ENCODE measurements at places on chromosomes 6 and 20.

- peak; percentile 2 for DNase-seq
Measured at GRCh38 chr20:19964289-19965265, 52.6 kb upstream of the NAA20 start.

DNA sequence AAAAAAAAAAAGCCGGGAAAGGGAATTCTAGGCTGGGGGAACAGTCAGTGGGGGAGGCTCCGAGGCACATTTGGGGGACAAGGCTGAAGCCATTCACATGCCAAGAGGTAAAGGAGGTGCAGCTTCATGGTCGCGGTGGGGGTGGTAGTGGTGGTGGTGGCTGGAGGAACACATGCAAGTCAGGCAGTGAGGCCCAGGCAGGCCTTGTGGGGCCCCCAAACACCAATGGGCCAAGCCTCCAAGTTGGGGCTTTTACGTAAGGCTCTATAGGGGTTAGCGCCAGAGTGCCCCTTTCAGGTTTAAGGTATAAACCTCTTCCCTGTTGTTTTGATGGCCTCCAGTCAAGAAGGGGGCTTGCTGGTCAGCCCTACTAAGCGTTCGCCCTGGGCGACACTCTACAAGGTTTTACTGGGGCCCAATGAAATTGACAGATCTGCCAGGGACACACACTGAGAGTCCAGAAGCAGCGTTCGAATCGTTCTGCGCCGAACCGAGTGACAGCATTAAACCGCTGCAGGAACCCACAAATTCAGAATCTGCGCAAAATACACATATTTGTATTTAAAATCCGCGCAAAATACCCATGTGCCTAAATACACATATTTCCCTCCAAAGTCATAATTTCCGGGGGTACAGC is 818 bp upstream of the AP5S1 start:
- DNase-seq: no peak

DNA sequence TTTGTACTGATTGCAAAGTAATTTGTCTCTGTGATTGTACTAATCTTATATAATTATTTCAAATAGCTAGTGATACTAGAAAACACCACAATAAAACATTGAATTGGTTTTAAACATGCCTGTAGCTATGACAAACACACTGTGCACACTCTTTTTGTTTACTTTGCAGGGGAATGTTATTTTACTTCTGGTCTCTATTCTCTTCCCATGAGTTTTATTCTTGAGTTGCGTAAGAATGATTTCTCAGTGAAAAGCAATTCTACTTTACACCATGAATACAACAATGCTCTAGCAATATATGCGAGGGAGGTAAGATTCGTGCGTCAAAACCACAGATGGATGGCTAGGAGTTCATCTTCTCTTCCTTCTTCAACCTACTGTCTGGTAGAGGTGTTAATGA is 68.4 kb upstream of the PHACTR1 start:
- DNase-seq: no peak

- DNase-seq: no peak
Measured at GRCh38 chr6:163320804-163321203, 93.7 kb upstream of the QKI start.

DNA sequence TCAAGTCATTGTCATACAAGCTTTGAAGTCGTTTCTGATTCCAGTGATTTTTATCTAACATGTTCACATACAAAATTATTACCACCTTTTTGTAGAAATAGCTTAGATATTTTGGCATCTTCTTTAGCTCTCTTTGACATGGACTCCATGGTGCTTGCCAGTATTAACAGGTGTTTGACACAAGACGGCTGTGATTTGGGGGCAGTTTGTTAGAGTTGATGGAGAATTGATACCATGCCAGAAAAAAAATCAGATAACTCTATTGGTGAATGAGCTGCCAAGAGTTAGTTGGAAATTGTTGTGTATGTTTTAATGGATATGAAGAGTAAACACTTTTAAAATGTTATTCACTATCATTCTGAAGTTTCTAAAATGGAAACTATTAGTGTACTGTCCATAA is 146.6 kb upstream of the LAMP5 start:
- no peak for DNase-seq

- no peak for DNase-seq
Measured at GRCh38 chr6:26309731-26310142, 55.3 kb upstream of the BTN3A2 start.

DNA sequence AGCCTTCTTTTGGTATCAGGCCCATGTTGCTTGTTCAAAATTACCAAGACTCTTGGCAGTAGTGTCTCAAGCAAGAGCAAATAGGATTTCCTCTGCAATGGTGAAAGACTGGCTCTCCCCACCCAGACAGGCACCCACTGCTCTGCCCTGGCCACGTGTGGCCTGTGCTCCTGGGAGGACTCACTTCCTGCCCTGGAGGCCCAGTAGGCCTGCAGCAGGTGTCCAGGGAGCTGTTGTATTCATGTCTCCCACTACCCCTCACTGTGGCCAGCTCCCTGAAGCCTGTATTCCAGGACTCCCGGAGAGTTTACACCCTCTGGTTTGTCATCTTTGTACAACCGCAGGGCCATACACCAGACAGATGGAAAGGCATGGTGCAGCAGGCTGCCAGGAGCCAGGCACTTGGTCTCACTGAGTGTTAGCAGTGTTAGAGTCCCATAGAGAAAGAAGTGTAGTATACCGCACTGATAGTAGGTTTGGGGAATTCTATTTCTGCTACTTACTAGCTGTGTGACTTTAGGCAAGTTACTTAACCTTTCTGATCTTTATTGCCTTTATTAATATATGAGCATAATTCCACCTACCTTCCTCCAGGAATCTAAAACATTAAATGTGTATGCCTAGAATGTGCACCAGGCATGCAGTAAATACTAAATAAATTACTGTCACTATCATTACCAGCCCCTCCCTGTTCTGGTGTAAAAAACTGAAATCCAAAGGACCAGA is 159.7 kb downstream of the TMEM242 start:
- DNase-seq: no peak

DNA sequence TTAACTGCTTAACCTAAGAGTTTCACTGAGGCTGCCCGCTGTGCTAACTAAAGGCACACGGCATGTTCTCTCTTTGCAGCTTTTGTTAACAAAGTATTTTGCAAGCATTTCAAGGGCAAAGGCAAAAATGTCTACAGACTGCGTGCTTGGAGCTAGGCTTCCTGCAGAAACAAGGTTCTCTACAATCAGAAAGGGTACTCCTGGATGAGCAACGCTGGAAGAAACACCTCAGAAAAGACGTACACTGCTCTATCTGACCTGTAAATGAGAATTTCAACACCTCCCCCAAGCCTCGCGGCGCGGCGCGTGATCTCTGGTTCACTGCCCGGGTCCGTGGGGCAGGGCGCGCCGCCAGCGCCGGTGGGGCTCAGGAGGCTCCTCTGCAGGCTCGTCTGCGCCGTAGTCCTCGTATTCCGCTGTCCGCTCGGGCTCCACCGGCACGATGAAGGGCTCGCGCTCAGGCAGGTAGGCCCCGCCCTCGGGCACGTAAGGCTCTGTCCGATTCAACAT is 120.9 kb downstream of the COL12A1 start:
- no peak for DNase-seq

- no peak for DNase-seq
Measured at GRCh38 chr20:15069355-15069754, 731.9 kb upstream of the FLRT3 start.

GRCh38 chr6:167130008-167130677 is 7.2 kb downstream of the CCR6 start:
- DNase-seq: no peak

DNA sequence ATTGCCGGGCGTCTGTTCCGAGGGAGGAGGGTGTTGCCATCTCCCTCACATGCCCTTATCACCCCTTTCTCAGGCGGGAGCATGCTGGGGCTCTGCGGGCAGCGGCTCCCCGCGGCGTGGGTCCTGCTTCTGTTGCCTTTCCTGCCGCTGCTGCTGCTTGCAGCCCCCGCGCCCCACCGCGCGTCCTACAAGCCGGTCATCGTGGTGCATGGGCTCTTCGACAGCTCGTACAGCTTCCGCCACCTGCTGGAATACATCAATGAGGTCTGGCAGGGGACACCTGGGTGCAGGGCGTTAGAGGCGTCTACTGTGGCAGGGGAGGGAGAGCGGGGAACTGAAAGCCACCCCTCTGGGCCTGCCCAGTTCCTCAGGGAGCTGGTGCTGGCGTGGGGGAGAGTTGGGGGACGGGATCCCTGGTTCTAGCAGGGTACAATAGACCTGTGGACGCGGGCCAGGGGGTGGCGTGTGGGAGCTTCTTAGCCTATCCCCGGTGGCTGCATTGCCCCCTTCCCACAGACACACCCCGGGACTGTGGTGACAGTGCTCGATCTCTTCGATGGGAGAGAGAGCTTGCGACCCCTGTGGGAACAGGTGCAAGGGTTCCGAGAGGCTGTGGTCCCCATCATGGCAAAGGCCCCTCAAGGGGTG is 697 bp downstream of the PPT2 start:
- peak; percentile 34 for DNase-seq

DNA sequence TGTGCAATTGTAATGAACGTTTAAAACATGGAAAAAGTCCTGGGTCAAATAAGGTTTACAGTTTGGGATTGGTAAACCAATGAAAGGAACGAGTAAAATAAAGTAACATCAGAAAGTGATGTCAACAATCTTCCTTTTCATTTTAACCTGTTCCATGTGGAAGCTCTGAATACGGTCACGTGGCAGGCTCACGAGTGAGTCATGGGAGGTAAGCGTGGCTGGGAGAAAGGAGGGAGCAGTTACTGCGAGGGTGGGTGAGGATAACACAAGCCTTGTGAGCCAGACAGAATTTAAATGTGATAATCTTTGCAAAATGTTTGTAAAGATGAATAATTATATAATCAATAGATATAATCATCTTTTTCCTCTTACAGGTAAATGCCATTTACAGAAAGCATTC is 171.3 kb upstream of the HDAC2 start:
- no peak for DNase-seq

GRCh38 chr6:40754461-40755045 is 167.4 kb upstream of the LRFN2 start:
- DNase-seq: no peak

DNA sequence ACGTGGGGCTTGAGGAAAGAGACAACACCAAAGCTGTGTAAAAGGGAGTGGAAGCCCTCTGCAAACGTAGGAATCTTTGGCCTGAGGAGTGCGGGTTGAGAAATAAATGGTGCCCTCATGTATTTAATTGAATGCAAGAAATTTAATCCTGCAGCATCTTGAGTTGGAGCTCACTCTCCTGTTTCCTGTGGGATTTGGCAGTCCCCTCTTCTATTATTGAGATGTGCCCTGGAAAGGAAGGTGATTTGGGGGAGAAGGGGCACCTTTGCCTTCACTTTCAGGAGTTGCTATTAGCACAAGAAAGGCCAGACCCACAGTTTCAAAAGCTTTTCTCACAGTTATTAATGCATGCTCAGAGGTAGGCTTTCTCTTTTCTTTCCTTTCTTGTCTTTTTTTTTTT is 201.4 kb upstream of the HDDC2 start:
- DNase-seq: no peak

GRCh38 chr6:161373905-161374451 is 100.1 kb upstream of the AGPAT4 start:
- no peak for DNase-seq

GRCh38 chr20:53307964-53308597 is 285.6 kb downstream of the ZNF217 start:
- DNase-seq: no peak

DNA sequence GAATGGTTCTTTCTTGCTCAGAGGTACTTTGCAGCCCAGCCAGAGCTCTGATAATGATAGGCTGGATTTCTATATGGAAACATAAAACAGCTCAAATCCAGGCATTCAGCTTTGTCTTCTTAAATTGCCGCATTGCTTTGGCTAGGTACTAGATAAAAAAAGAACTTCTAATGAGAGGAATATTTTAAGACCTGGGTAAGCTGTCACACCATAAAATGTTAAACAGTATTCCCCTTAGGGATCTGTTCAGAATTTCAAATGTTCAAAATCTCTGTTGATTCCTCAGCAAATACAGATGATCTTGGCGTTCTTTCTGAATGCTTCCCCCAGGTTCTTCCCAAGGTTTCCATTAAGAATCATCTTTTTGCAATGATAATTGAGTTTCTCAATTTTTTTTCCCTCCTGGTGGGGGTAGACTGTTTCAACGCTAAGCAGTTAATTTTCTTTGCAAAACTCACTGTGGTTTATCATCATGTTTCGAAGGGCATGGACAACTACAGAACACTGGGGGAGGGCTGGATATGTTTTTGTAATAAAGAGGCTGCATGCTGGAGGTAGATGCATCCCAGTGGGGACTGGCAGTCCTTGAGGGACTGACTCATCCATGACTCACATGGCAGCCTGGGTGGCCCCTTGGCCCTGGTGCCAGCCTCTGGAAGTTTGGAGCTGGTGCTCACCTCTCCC is 31.0 kb downstream of the TIAM2 start:
- no peak for DNase-seq

- DNase-seq: no peak
Measured at GRCh38 chr20:37948956-37949355, 46.0 kb downstream of the VSTM2L start.

GRCh38 chr6:36219081-36219480 is 22.5 kb downstream of the BRPF3 start:
- DNase-seq: no peak

DNA sequence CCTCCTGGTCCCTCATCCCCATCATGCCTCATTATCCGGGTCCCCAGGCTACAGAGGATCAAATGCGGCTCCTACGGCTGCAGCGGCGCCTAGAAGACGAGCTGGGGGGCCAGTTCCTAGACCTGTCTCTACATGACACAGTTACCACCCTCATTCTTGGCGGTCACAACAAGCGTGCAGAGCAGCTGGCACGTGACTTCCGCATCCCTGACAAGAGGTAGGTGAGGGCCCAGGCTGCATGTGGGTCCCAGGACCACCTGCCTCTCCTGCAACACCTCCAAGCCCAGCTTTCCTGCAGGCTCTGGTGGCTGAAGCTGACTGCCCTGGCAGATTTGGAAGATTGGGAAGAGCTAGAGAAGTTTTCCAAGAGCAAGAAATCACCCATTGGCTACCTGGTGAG is 8.2 kb upstream of the PTPRA start:
- no peak for DNase-seq

DNA sequence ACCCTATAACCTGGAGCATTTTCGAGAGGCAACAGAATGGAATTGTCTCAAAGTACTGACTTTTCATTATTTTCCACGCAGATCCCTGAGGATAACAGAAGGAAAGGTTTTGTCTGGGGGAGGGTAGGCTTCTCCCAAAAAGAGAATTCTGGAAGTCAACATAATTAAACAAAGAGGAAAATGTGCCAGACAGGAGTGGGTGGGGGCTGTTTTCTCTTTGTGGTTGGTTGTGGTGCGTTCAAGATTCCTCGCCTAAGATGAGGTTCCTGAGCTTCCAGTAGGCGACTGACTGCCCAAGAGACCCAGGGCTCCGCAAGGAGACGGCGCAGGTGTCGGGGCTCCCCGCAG is 70.4 kb downstream of the SOX4 start:
- no peak for DNase-seq

Data from NCI-H2029 treated with DMSO at 0.1 percent for 48 hours (cell line).